ENCODE measurements at places on chromosomes 1 and 21. TPM values are rescaled to one million over a fixed set of nuclear protein-coding genes. Genes with fewer than 3 reads are reported as not detected.

- DNase-seq: peak; percentile 45
Observed at GRCh38 chr1:201447903-201448871, 20.8 kb downstream of the PHLDA3 start.

The TNFSF4 gene
- 1.1 TPM for total RNA-seq

The PIGV gene
- total RNA-seq: 20.1 TPM

The CCDC190 gene
- not detected for total RNA-seq

GRCh38 chr21:38777531-38777930, 28.2 kb upstream of the ETS2 start:
- no peak for DNase-seq

- no peak for DNase-seq
Observed at GRCh38 chr1:42730988-42731387, 9.0 kb downstream of the CLDN19 start.

- DNase-seq: peak; percentile 22
Observed at GRCh38 chr1:40861224-40862003, 749 bp downstream of the CITED4 start.

All from activated T-helper 2 cell treated with anti-CD3 and anti-CD28 coated beads, Interferon-gamma antibody, Interleukin-2, Interleukin-4, amounts not matched to agents 10 μg/mL and 5 μg/mL and 100 μg/mL, durations not matched to agents 14 hours and 24 hours and 36 hours (primary cell).